Thymus (tissue), 14 donors: ENCODE measurements at places on chromosomes 2 and 18.

GRCh38 chr2:223097888-223098383 lies 45.9 kb downstream of the KCNE4 start:
- no peak overlapping the region for H3K4me3 ChIP-seq
- no peak overlapping the region for H3K27ac ChIP-seq
- no peaks in the 10 kb centered on the region for H3K36me3 ChIP-seq
- no peak for DNase-seq
- H3K27me3 ChIP-seq: no peaks in the 10 kb centered on the region
- no peaks in the 10 kb centered on the region for H3K4me1 ChIP-seq

DNA sequence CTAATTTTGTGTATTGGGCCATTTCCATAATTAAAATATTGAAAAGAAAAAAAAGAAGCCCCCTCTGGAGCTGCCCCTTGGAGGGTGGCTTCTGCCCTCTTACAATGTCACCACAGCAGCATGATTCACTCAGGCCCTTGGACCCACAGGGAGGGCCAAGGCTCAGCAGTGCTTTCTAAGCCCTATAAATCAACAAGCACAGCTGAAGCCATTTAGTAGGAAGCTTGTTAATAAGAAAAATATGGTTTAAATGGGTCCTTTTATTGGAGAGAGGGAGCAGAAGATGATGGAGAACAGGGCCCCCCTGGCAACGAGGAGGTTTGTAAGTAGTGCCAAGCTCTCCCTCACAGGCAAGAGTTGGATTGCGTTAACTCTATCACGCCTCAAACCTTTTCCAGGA lies 107.6 kb upstream of the FZD7 start:
- no peaks in the 10 kb centered on the region for H3K27me3 ChIP-seq
- H3K4me1 ChIP-seq: no peaks in the 10 kb centered on the region
- no peak overlapping the region for H3K27ac ChIP-seq
- no peak overlapping the region for H3K4me3 ChIP-seq

DNA sequence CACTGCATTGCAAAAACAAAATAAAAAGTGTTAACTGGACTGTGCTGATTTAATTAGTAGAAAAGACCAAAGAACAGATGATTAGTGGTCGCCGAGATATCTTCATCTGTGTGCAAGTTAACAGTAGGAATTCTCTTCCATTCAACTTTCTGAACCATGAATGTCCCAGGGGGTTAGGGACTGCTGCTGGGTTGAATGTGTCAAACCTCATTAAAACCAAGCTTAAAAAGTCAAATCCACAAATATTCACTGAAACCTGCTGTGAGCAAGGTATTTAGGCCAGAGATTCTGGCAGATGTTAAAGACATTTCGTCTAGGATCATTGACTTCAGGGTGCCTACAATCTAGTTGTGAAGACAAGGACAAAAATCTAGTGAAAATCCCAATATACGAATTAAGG lies 58.7 kb downstream of the STPG4 start:
- H3K27me3 ChIP-seq: no peaks in the 10 kb centered on the region
- H3K4me3 ChIP-seq: no peak overlapping the region
- H3K4me1 ChIP-seq: no peaks in the 10 kb centered on the region
- H3K36me3 ChIP-seq: no peaks in the 10 kb centered on the region

DNA sequence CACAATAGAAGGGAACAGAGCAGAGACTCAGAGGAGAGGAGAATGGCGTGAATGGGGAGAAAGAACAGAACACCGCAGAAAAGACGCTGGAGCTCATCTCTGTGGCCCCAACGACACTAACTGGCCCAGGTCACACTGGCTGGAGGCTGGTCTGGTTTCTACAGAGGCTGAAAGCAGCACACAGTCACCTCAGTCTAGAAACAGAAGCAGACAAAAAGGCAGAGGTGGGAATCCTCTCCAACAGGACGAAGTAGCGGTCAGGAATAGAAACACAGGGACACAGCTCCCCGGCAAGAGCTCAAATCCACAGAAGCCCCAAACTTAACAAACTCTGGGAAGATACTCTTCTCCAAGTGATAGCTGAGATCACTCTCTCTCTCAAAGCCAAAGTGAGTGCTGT lies 9.2 kb downstream of the SLC66A2 start:
- H3K4me3 ChIP-seq: no peak overlapping the region
- H3K4me1 ChIP-seq: peaks cover 24% of the 10 kb centered on the region
- DNase-seq: no peak
- H3K36me3 ChIP-seq: peaks cover 30% of the 10 kb centered on the region

DNA sequence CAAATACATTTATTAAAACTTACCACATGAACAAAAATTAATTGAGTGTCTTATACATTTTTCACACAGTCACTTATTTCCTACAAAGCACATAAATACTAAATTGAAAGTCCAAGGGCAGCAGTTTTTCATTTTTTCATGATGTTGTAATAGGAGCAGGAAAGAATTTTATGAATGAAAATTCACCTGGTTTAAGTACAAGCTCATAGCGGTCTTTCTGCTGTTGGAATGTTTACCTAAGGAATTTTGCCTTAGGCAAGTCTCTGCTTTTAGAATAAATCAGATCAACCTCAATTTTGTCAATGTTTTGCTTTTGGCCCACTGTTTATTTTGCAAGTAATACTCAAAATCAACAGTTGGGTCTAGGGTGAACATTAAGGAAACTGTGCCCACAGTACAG lies 40.0 kb downstream of the ETAA1 start:
- no peak for DNase-seq
- H3K27ac ChIP-seq: no peak overlapping the region
- H3K36me3 ChIP-seq: no peaks in the 10 kb centered on the region
- no peak overlapping the region for H3K4me3 ChIP-seq
- H3K27me3 ChIP-seq: no peaks in the 10 kb centered on the region

DNA sequence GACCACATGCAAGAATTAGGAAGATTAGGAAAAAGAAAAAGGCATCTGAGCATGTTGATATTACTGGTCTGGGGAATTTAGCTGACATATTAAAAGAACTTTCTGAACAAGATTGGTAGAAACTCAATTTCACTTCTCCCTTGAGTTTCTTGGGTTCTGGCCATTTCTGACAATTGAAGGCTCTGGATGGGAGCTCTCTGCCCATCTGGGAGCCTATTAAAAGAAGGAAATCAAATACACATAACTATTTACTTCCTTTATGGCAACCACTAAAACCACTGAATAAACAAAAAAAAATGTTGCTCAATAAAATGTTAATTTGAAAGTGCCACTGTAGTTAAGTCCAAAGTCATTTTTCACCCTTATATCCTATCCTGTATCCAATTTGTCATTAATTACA lies 216.8 kb upstream of the HNMT start:
- H3K4me1 ChIP-seq: no peaks in the 10 kb centered on the region
- H3K4me3 ChIP-seq: no peak overlapping the region
- no peaks in the 10 kb centered on the region for H3K36me3 ChIP-seq
- DNase-seq: no peak
- no peaks in the 10 kb centered on the region for H3K27me3 ChIP-seq

GRCh38 chr2:241776336-241777169 lies at the start of gene GAL3ST2:
GAL3ST2 (plus strand) TSS chr2:241776822; CDS start chr2:241776956, 134 bp downstream.
- H3K27ac ChIP-seq: no peak within 1 kb of the TSS
- H3K4me1 ChIP-seq: no peaks in the 10 kb centered on the region
- DNase-seq: no peak
- H3K36me3 ChIP-seq: no peaks in the 10 kb centered on the region

GRCh38 chr2:44840503-44840850 lies 101.0 kb upstream of the SIX3 start:
- no peaks in the 10 kb centered on the region for H3K4me1 ChIP-seq
- peaks cover 2% of the 10 kb centered on the region for H3K27me3 ChIP-seq
- H3K27ac ChIP-seq: no peak overlapping the region
- no peak overlapping the region for H3K4me3 ChIP-seq
- no peaks in the 10 kb centered on the region for H3K36me3 ChIP-seq

DNA sequence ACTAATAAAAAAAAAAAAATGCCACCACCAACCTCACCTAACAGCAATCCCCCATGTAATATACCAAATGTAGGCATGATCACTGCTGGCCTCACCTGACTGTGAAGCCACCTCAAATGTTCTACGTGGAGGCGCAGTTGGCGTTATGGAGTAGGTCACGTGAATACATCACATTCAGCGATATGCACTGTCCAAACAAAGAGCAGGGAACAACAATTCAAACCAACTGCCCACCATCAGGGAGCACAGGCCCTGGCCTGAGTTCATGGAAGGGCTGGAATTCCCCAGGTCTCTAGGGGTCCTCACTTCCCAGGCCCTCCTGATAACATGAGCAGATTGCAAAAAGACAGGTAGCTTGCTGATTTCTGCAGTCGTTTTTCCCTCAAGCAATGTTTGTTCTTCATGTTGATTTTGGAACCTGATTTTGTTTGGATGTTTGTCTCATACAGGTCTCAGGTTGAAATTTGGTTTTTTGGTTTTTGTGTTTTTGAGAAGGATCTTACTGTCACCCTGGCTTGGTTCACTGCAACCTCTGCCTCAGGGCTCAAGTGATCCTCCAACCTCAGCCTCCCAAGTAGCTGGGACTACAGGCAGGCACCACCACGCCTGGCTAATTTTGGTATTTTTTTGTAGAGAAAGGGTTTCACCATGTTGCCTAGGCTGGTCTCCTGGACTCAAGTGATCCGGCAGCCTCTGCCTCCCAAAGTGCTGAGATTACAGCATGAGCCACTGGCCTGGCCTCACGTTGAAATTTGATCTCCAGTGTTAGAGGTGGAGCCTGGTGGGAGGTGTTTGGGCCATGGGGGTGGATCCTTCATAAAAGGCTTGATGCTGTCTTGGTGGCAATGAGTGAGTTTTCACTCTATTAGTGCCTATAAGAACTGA lies 15.5 kb downstream of the TBC1D8 start:
- H3K4me3 ChIP-seq: no peak overlapping the region
- H3K4me1 ChIP-seq: no peaks in the 10 kb centered on the region
- H3K27me3 ChIP-seq: no peaks in the 10 kb centered on the region
- DNase-seq: no peak

DNA sequence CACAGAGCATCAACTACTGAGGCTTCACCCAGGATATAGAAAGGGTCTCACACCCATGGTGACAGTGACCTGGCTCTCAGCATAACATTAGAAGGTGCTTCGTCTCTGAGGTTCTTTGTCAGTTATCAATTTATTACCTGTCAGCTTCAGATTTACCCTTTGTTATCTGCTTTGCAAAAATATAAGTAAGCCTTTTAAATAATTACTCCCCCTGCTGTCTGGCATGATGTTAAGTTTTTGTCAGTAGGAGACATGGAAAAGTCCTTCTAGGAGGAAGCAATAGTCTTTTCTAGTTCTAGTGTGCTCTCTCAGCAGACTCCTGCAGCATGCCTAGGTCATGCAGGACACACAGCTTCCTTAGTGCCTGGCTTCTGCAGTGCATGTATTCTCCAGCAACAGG lies 149.9 kb downstream of the RDH14 start:
- H3K4me1 ChIP-seq: no peaks in the 10 kb centered on the region
- no peaks in the 10 kb centered on the region for H3K36me3 ChIP-seq
- no peaks in the 10 kb centered on the region for H3K27me3 ChIP-seq
- no peak overlapping the region for H3K4me3 ChIP-seq
